CD4-positive, alpha-beta T cell treated with Interferon alpha-2 for 1 hour (primary cell): ENCODE measurements at places on chromosomes 7 and 10.

DNA sequence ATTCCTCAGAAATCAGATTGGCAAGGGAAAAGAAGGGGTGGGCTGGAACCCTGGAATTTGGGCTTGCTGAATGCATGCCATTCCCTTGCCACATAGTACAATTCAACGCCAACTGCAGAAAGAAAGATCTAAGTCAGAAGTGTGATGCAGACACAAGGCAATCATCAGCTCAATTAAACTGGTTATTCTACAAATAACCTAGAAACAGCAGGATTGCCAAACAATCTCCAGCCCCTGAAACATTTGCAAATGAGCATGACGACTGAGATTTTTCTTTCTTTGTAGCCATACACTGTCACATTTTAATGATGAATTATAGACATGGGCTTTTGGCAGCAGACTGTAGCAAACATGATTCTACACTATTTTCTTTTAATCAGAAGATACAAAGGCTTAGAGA, 16.5 kb upstream of the CREB5 start:
- DNase-seq = no peak

- no peak for DNase-seq
These were observed 2.1 kb downstream of the CAV1 start for GRCh38 chr7:116526897-116527296.

DNA sequence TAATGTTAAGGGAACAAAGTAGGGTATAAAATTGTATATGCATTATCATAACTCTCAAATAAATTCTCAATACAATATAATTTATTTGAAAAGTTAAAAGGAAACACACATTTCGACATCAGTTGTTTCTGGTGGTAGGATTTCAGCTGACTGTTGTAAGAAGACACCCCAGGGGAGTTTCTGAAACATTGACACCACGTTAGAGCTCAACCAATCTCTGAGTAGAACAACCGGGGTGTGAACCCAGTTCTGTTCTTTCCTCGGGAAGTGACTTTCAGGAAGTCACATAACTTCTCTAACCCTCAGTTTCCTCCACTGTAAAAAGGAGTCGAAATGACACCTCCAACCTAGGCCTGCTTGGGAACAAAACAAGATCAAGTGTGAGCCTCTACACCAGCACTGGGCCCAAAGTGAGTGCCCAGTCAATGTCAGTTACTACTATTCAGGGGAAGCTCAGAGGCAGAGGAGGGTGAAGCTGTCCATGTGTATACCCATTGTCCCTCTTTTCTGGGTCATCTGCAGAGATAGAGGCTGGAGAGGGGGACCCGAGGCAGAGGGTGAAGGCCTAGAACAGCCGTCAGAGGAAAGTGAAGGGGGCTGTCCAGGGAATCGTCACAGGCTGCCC, 67.1 kb downstream of the AOAH start:
- no peak for DNase-seq

- DNase-seq = peak; percentile 40
These were observed 93.0 kb downstream of the ARHGAP22 start for GRCh38 chr10:48511875-48512231.
